CD4-positive, CD25-positive, alpha-beta regulatory T cell (primary cell): ENCODE measurements at places on chromosomes 2 and 18. TPM values are rescaled to one million over a fixed set of nuclear protein-coding genes. Genes with fewer than 3 reads are reported as not detected.

Gene PLEKHM3
- 15.1 TPM for total RNA-seq

DNA sequence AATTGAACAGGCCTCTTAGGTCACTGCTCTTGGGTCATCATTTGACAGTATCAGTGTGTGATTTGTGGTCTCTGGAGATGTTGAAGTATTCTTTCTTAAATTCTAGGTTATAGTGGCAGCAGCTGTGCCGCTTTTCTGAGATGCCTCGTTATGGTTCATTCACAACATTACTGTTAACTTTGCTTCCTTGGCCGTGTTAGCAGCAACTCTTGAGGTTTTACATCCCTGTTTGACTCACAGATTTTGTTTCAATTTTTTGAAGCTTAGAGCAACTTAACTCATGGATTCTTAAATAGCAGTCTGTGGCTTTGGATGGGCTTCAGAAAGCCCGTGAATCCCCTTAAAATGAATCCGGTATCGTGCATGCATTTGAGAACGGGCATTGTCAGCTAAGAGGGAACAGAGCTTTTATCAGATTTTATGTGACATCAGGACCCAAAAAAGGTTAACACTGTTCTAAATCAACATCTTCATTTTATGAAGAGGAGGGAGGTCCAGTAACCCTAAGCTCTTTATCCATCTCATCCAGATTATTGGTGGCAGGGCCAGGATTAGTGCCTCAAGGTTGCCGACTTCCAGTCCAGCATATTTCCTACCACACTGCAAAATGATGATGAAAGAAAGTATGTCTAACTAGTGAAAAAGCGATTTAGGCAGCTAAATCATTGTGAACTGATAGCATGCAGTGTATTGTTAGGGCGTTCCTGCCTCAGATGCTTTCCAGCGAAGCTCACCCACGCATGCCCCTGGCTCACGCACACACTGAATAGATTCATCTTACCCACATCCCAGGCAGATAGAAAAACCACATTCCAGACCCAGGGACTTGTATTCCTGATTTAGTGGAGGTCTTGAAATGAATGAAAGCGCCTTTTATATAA is 5.1 kb downstream of the TRIB2 start:
- no peak for DNase-seq

- DNase-seq = no peak
Measured at GRCh38 chr2:160270571-160271113, 70.6 kb upstream of the ITGB6 start.

Gene NAT8
- total RNA-seq = not detected

Gene USP14
- 41.1 TPM for total RNA-seq

DNA sequence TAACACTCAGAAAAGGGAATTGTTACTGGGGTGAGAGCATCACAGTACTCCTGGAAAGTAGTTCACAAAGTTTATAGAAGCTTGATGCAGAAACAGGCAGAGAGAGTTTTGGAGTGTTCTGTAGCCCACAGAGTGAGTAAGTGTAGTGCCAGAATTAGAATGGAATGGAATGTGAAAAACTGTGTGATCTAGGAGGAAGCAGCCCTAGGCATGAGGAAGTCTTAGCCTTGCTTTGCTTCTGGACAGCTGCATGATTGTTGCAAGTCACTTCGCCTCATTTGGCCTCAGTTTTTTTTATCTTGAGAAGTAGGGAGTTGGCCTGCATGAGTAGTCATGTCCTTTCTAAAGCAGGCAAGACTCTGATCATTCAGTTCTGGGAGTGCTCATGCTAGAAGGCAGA is 10.9 kb downstream of the SERPINB12 start:
- DNase-seq = no peak

- no peak for DNase-seq
Measured at GRCh38 chr2:216792222-216793021, 67.4 kb downstream of the TNP1 start.

Gene RAB10
- total RNA-seq = 40.8 TPM

Gene TSPYL6
- total RNA-seq = not detected

GRCh38 chr2:46000660-46001059 is 296.5 kb upstream of the EPAS1 start:
- DNase-seq = no peak

DNA sequence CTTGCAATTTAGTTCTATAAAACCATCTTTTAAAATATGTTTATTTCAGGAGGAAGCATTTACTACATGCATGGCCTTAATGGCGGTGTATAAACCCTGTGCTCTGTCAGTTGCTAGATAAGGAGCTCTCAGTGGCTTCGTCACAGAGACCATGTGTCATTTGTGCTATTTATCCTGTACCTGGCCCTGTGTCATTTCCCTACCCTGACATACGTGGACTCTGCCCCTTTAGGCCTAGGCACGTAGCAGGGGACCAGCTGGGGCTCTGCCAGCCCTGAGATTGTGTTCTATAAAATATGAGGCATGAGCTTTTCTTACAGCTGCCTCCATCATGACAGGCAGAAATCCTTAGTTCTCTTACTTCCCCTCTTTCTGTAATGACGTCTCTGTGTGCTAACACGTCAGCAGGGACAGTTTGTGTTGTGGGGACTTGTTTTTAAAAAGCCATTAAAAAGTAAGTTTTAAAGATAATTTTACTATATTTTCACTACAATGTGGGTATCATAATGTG is 88.0 kb downstream of the ITGB1BP1 start:
- DNase-seq = no peak

- no peak for DNase-seq
Measured at GRCh38 chr18:33745871-33746545, 168.0 kb downstream of the ASXL3 start.

DNA sequence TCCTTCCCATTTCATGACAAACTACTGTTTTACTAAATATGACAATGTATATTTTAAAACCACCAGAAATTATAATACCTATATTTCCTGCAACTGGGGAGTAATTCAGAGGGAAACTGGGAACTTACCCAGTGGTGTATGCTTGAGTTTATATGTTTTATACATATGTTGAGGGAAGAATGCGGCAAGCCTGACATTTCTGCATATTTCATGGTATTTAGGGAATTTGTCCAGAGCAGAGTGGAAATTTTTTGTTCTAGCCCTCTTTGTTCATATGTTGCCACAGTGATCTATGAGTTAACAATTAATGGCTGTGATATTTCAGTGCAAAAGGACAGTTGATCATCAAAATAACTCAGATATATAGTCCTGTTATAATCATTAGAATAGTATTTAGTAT is 230.8 kb upstream of the VWC2L start:
- DNase-seq = no peak

DNA sequence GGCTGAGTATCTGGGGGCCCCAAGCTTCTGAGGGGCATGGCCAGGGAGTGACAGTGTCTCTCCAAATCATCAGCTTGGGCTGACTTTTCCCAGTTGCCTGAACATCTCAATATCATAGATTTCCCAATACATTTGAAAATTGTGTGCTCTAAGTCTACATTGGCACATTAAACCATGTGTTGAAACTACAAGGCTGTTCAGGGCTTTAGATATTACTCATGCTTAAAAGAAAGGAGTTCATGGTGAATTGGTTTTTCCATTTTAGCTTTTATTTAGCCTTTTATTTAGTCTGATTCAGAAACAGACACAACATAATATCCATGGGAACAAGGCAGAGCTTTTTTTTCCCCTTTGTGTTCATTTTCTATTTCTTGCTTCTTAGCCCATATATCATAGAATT is 49.9 kb upstream of the GALR1 start:
- no peak for DNase-seq

- no peak for DNase-seq
Measured at GRCh38 chr2:111522231-111522768, 361.7 kb downstream of the ANAPC1 start.

Gene MC2R
- total RNA-seq = not detected

Gene MEP1B
- total RNA-seq = 0.42 TPM

Gene VIT
- total RNA-seq = not detected

- no peak for DNase-seq
Measured at GRCh38 chr2:109209412-109209811, 80.4 kb downstream of the SH3RF3 start.

DNA sequence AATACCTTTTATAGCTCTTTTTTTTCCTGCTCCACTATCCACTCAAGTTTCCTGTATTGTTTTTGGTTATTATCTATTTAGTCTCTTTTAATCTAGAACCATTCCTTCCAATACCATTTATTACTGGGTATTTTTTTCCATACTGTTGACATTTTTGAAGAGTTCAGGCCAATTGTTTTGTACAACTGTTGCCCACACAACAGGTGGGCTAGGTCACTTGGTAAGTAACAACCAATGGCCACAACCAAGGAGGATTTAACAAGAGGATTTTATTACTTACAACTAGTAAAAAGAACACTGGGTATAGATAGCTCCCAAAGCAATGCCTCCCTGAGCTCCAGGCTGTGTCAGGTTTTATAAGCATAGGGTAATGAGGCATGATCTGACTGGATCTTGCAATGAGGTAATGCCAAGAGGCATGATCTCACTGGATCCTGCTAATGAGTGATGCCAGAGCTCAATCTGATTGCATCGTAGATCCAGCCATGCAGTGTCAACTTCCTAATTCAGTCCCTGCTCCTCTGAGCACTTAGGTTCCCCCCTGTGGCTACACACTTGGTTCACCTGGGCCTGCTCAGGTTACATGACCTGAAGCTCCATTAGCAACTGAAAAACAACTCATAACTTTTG is 7.1 kb upstream of the CEP68 start:
- DNase-seq = no peak

DNA sequence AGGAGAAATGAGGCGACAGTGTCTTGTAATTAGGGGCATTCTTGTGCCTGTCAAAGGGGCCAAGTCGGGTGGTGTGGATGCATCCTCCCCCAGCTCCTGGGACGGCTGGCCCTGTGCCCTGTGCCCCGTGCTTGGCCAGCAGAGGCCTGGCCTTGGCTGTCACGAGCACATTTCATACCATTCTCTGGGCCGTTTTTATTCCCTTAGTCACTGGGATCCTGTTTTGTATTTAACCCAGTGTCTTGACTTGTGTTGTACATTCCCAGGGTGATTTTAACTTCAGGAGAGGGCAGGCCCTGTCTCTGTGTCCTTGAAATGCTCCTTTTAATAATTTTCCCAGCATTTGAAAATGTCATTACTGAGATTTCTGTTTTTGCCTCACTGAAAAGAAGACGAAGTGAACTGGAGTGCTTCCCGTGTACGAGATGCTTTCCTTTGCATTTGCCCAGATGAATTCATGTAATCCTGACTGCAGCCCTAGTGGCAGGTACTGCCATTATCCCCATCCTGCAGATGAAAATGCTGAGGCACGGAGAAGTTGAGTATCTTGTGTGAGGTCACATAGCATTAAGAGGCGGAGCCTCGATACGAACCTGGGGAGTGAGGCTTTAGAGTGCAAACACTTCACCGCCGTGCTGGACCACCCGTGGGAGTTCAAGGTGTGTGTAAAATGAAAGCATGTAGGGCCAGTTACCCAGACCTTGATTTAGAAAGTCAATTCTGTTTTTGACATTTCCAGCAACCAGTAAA is 57.0 kb downstream of the SH3RF3 start:
- no peak for DNase-seq

- no peak for DNase-seq
Measured at GRCh38 chr2:68755071-68755470, 20.5 kb downstream of the ARHGAP25 start.

Gene PJVK
- 3.1 TPM for total RNA-seq

- DNase-seq = no peak
Measured at GRCh38 chr18:45415614-45416013, 199.7 kb upstream of the SLC14A2 start.

Gene TEKT4
- total RNA-seq = not detected

GRCh38 chr2:67295406-67295805 is 101.7 kb upstream of the ETAA1 start:
- no peak for DNase-seq

DNA sequence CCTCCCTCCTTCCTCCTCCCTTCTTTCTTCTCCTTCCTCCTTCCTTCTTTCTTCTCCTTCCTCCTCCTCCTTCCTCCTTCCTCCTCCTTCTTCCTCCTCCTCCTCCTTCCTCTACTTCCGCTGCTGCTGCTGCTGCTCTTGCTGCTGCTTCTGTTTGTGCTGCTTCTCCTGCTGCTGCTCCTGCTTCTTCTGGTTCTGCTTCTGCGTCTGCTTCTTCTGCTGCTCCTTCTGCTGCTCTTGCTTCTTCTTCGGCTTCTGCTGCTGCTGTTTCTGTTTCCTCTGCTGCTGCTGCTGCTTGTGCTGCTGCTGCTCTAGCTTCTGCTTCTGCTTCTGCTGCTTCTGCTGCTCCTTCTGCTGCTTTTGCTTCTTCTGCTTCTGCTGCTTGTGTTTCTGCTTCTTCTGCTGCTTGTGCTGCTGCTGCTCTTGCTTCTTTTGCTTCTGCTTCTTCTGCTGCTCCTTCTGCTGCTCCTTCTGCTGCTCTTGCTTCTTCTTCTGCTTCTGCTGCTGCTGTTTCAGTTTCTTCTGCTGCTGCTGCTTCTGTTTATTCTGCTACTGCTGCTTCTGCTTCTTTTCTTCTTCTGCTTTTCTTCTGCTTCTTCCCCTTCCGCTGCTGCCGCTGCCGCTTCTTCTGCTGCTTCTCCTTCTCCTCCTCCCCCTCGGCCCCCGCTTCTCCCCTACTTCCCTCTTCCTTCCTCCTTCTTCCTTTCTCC is 8.6 kb downstream of the SNRNP27 start:
- DNase-seq = peak; percentile 24

- DNase-seq = no peak
Measured at GRCh38 chr2:189791338-189792042, 7.2 kb downstream of the PMS1 start.

GRCh38 chr18:14117606-14118005 is 14.6 kb downstream of the ZNF519 start:
- DNase-seq = no peak

GRCh38 chr18:8106603-8107002 is 502.6 kb upstream of the RAB12 start:
- no peak for DNase-seq

- DNase-seq = no peak
Measured at GRCh38 chr2:192584976-192585375, 390.2 kb upstream of the TMEFF2 start.

GRCh38 chr2:107334306-107334705 is 448.3 kb upstream of the ST6GAL2 start:
- DNase-seq = no peak

GRCh38 chr2:85794038-85794441 is 40.2 kb downstream of the ATOH8 start:
- no peak for DNase-seq

Gene IL1R2
- total RNA-seq = 1.8 TPM

GRCh38 chr2:235698028-235698427 is 204.2 kb downstream of the AGAP1 start:
- DNase-seq = no peak

DNA sequence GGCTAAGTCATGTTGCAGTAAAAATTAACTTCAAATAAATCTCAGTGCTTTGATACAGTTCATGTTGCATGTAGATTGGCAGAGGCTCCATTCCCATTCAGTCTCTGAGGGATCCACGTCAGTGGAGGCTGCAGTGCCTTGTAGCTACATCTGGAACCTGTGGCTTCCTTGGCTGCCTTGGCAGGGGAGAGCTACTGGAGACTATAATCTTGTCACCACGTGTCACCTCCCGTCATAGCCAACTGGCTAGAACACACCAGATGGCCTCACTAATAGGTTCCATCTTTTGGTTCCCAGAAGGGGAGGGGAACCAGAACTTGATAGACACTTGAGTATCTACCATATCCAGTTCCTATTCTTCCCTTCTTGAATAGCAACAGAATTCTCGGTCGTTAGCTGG is 28.4 kb downstream of the E2F6 start:
- DNase-seq = no peak

Gene PAX8
- 1.8 TPM for total RNA-seq

GRCh38 chr2:100416935-100417710 is at the start of gene CHST10:
Gene CHST10 (minus strand): TSS chr2:100417668. CDS start chr2:100406675, 10,993 bp downstream.
- peak; percentile 4 for DNase-seq
